Anterior cingulate cortex (tissue), 58 donors: ENCODE measurements at places on chromosomes 3 and 15.

- no peak for DNase-seq
Measured at GRCh38 chr15:92468991-92469390, 75.3 kb downstream of the ST8SIA2 start.

DNA sequence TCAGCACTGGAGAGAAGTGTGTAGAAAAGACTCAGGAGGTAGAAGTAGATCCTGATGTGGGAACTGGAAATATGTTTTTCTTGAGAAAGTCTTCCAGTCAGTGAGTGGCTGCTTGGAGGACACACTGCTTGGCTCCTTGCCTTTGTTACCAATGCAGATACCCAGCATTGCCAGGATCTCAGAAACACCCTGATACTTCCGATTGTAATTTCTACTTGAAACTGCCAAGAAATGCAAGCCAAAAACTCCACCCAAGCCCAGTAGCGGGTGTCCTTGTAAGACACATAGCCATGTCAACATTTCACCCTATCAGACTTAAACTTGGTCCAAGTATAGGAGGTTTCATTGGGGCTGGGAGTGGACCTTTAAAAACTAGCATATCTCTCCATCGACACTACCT, 141.8 kb downstream of the ALDH1A2 start:
- no peak for DNase-seq

DNA sequence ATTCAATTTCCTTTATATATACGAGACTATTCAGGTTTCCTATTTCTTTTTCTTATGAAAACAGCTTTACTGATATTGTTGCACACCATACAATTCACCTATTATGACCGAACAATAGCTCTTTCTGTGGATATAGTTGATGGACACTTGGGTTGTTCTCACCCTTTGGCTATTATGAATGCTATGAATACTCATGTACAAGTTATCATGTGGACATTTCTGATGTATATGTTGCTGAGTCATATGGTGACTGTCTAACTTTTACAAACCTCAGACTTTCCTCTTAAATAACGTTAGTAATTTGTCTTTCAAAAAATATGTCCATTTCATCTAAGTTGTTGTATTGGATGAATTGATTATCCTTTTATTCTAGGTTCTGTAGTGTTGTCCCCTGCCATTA, 15.7 kb upstream of the USF3 start:
- no peak for DNase-seq

GRCh38 chr3:137771401-137772213, 7.5 kb downstream of the SOX14 start:
- no peak for DNase-seq

- no peak for DNase-seq
Measured at GRCh38 chr3:25493246-25493645, 65.2 kb downstream of the RARB start.

GRCh38 chr3:75692061-75692460, 27.9 kb downstream of the FRG2C start:
- no peak for DNase-seq

DNA sequence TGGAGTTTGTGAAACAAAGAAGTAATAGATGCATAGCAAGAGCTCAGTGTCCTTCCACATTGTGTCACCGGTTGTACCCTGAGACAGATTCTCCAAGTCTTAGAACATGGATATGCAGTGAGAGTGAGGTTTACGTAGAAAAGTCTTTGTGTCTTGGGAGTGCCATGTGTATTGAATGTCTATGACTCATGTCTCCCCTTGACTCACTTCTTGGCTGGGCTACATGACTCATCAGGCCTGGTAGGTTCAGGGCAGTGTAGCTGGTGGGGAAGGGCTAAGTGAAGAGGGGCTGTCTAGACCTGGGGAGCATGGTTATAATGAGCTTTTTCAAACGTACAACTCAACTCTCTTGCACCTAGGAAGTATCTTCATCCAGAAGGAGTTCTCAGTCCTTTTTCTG, 167.4 kb downstream of the GAP43 start:
- DNase-seq, result no peak

- DNase-seq, result no peak
Measured at GRCh38 chr3:190385731-190386688, 2.0 kb upstream of the CLDN16 start.

DNA sequence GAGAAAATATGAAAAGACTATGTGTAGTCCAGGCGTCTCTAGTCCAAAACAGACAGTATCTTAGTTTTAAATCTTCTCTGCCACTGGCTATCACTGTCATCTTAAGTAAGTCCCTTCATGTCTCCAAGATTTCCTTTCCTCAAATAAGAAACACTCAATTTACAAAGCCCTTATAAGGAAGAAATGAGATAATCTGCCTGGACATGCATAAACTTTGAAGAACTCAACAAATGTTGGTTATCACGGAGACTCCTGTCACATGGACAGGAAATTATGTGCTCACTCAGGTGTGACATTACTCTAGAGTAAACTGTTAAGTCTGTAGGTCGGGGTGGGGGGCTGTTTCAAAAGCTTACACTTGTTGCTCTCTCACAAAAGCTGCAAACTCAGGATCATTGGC, 91.9 kb downstream of the IMPG2 start:
- DNase-seq, result no peak

GRCh38 chr15:69755551-69756310, 303.1 kb downstream of the RPLP1 start:
- no peak for DNase-seq

GRCh38 chr15:77384589-77385359, 35.1 kb downstream of the PEAK1 start:
- no peak for DNase-seq

DNA sequence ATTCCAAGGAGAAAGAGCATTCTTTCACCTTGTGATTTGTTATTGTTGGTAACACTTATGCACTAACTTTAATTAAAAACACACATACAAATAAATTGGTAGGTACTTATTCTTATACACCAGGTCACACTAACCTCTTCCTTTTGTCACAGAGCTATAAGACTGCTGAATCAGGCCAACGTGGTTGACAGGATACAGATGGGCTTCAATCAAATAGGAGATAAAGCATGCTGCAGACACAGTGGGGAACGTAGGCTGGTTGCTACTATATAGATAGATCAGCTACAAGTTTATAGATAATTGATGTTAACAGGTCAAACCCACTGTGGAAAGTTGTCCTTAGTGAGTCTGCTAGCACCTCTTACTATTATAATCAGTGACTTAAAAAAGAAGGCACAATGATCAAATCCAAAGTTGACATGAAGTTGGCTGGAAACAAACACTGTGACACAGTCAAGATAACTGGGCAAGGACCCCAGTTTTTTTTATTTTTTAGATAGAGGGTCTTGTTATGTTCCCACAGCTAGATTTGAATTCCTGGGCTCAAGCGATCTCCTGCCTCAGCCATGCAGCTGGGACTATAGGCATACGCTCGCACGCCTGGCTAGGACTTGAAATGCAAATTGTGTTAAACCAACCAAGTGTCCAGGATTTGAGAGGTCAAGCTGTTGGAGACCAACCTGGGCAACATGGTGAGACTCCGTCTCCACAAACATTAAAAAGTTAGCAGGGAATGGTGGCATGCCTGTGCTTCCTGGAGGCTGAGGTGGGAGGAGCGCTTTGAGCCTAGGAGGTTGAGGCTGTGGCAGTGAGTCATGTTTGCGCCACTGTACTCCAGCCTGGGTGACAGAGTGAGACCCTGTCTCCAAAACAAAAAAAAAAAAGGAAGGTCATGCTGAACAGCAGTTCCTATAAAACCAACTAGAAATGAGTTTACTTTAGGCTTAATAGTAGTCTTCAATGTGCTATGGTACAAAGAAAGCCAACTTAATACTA, 97.9 kb upstream of the MEX3B start:
- no peak for DNase-seq

- no peak for DNase-seq
Measured at GRCh38 chr3:114093596-114093995, 37.1 kb downstream of the QTRT2 start.

GRCh38 chr15:63362196-63362595, 19.4 kb downstream of the CA12 start:
- DNase-seq, result no peak

DNA sequence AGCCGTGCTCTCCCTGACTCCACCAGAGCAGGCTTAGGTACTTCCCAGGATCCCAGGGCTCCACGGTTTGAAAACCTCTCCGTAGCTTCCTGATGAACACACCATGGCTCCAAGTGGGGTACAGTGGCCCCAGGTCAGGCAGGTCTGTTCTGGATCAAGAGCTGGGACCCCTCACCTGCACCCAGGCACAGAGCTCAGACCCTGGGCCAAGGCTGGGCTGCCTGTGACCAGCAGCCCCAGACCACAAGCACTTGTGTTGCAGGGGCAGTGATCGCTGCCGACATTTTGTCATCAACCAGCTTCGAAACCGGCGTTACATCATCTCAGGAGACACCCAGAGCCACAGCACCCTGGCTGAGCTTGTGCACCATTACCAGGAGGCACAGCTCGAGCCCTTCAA, 5.3 kb downstream of the SH2D7 start:
- DNase-seq, result no peak
